ENCODE measurements at places on chromosomes 12 and 14.

GRCh38 chr14:102699416-102700110 lies 77.7 kb upstream of the TRAF3 start:
- no peak for DNase-seq

DNA sequence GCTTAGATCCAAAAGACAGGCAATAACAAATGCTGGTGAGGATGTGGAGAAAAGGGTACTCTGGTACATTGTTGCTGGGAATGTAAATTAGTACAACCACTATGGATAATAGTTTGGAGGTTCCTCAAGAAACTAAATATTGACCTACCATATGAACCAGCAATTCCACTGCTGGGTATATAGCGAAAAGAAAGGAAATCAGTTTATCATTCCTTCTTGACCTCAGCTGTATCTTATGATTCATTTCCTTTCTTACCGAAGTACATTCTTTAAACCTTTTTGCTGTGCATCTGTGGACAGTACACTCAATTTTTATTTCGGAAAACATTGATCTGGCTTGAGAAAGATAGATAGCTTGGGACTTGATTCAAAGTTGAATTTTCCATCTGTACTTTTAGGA lies 183.2 kb upstream of the LRFN5 start:
- DNase-seq: no peak

DNA sequence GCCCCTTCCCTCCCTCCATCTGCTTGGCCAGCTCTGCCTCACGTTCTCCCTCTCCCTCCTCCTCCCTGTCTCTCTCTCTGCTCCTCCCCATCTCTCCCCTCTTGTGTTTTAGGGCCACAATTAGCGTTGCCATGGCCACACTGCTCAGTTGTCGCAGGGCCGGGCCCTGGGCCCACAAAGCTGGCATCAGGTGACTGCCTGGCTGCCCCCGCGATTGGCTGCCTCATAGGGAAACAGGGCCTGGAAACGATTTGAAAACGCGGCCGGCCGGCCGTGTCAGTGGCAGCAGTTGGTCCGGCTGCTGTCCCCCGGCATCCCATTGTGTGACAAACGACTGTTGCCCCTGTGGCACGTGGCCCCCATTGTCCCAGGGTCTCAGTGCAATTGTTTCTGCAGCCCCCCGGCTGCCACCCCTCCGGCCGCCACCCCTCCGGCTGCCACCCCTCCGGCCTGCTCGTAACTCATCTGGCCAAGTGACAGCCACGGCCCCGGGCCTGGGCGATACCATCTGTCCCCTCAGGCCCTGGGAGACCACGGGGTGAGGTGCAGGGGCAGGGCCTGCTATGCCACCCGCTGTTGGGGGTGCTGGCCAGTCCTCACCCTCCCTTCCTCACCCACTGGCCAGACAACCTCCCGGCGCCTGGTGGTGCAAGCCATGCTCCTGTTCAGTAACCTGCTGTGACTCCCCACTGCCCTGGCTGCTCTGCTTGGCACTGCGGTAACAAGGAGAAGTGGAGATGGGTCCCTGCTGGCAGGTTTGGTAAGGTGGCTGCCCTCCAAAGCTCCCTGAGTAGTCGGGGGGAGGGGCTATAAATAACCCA lies 17.4 kb downstream of the FOXN4 start:
- peak; percentile 44 for DNase-seq

DNA sequence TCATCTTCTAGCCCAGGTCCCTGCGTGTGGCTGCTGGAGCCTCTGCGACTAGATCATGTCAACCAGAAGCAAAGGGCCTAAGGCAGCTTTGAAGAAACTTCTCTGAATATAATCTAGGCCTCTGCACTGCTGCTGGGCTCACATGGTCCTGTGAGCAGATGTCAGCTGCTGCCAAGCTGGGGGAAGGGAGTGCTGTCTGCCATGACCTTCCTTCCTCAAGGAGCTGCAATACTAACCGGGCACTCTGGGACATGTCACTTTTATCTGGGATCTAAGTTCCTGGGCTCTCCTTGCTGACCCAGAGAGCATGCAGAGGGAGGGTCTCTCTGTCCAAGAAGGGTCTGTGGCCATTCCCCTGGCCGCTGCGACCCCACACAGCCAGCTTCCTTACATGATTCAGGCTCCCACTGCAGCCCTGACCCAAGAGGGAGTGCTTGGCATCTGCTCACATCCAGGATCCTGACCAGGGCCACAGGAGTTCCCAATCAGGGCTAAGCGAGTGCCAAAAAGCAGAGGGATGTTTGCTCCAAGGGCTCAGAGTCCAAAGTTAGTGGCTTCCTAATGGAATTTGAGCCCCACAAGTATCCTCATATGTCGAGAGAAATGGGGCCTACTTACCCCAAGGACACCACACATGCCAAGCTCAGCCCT lies 74.0 kb downstream of the PLEKHG3 start:
- DNase-seq: no peak

GRCh38 chr14:54567639-54568561 lies 972 bp downstream of the SAMD4A start:
- DNase-seq: peak; percentile 51

DNA sequence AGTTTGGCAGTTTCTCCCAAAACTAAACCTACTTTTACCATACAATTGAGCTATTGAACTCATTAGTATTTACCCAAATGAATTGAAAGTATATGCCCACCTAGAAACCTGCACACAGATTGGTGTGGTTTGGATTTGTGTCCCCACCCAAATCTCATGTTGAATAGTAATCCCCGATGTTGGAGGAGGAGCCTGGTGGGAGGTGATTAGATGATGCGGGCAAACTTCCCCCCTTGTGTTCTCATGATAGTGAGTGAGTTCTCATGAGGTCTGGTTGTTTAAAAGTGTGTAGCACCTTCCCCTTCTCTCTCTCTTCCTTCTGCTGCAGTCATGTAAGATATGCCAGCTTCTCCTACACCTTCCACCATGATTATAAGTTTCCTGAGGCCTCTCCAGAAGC lies 4.0 kb upstream of the KRT6C start:
- no peak for DNase-seq

GRCh38 chr12:95055057-95055456 lies 18.4 kb downstream of the NR2C1 start:
- DNase-seq: no peak

DNA sequence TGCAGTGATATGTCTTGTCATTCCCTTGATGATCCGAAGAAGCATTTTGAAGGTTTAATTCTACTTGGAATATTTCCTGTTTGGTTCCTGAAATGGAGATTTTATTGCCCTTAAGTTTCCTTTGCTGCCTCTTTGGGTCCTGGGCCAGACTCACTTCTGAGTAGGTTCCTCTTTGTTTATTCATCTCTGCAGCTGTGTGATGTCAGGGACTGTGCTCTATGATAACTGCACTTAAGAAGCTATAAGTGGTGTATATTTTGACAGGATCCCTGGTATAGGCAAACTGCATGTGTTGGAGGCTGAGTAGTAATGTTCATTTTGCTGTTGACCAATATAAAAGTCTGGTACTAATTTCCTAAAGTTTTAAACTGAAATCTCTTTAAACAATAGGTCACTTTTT lies at the start of gene KLRC4:
Gene KLRC4, minus strand, starts transcription at position 366 of the 400 bp plus-strand sequence. Its CDS starts 182 bp downstream, at position 184.
- no peak for DNase-seq

DNA sequence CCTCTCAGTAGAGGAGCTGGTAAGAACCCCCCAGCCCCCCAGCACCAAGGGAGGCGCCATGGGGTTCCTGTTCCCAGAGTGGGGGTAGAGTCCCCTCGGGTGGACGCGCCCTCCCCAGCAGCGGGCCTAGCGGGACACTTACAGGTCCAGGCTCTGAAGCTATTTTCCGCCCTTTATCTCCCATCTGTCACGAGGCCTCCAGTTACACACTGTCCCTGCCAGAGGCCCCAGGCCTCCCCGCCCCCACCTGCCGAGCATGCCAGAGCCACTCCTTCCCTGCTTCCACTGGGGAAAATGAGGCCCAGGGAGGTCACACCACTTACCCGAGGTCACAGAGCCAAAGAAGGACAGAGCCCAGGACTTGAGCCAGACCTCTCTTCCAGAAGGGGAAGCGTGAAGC lies 3.1 kb downstream of the C14orf180 start:
- DNase-seq: no peak

DNA sequence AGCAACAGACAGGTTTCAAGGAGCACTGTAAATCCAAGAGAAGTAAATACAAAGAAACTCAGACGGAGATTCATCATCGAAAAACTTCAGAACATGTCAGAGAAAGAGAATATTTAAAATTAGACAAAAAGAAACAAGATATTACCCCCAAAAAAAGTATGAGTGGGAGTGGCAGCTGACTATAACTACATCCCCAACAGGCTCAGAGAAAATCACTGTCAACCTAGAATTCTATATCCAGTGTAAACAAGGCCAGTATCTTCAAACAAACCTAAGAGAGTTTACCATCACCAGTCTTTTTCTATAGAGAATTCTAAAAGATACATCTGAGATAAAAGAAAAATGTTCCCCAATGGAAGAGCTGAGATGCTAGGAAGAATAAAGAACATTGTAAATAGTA lies 39.6 kb downstream of the CRY1 start:
- no peak for DNase-seq

DNA sequence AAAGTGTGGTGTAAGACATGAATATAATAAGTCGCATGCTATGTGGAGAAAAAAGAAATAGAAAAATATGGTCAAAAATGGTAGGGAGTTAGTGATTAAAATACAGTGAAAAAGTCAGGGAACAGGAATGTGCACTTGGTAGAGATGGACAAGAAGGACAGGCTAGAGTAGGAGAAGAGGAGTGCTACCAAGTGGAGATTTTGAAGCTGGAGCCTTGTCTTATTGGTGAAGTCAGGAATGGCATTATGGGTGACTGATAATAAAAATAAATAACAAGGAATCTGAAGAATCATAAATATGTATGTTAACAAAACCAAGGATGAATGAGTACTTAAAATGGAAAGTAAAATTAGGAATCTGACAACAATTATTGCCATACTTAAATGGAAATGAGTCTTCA lies 204.8 kb downstream of the PRKD1 start:
- DNase-seq: no peak

- no peak for DNase-seq
Measured at GRCh38 chr14:66088656-66089055, 397.5 kb upstream of the CCDC196 start.

GRCh38 chr12:108800591-108800990 lies 56.8 kb downstream of the SSH1 start:
- DNase-seq: no peak

DNA sequence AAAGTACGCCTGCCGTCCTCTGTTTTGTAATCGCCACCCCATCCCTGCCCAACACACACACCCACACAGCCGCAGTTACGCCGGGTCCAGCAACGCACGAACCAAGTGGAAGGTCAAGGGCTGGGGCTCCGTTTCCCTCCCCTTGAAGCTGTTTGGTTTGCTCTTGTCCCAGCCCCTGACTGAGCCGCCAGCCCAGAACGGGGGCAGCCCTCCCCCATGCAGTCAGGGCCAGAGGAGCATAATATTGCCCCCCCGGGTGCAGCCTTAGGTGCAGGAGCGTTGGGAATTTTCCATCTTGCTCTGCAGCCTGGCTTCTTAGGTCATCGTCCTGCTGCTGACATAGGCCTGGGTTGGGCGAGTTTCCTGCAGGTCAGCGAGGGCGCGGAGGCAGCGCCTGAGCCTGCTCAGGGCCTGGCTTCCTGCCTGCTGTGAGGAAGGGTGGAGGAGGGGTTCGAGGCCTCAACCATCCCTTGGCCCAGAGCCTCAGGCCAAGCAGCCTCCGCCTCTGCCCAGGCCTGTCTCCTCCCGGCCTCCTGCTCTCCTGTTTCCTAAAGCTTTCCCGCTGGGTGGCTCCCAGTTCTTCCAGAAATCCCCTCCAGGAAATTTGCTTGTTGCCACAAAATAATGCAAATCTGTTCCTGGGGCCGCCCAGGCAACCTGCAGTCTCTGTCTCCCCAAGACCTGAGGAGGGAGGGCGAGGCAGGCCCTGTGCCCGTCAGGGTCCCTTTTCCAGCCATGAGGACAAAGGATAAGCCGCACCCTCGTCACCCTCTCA lies 44.5 kb downstream of the PSMA6 start:
- DNase-seq: no peak

DNA sequence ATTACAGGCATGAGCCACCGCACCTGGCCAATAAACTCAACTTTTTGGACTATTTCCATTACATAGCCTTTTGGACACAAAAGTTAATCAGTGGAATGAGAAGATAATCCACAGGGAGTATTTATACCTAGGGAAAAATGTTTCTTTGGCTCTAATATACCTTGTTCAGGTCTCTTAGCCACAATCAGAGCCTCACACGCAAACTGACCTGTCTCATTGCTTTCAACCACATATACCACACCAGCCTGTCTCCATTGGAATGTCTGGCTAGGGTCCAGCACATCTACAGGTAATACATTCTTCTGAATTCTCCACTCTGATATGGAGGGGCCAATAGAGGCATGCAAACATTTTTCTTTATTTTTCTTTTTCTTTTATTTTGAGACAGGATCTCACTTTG lies 3.8 kb upstream of the RBMS2 start:
- no peak for DNase-seq

DNA sequence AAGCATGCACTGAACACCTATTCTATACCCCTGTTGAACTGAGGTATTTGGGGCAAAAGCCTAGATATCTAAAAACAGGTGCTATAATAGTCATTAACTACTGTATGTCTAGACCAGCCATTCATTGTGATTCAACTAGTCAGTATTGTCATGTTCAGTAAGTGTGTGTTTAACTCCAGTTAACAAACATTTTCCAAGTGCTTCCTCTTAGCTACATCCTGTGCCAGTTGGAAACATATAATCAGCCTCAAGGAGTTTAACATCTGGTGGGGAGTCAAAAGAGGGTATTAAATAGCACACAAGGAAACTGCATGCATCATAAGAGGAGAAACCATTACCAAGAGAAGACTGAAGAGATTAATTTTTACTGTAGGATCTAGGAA lies 20.4 kb downstream of the TMTC1 start:
- DNase-seq: no peak

DNA sequence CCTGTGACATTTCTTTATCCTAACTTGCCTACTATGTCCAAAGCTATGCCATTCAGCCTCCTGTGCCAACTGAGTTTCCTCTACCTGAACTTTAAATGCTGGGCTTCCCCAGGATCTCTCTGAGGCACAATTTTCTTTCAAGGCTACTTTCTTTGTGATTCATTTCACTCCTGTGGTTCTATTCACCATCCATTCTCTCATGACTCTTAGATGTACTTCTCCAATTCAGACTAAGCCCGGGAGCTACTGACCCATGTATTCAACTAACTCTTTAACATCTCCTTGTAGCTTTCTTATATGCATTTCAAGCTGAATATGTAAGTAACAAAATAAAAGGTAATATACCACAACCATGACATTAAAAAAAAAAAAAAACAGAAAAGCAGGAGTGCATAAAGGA lies 738.9 kb upstream of the USP15 start:
- no peak for DNase-seq

DNA sequence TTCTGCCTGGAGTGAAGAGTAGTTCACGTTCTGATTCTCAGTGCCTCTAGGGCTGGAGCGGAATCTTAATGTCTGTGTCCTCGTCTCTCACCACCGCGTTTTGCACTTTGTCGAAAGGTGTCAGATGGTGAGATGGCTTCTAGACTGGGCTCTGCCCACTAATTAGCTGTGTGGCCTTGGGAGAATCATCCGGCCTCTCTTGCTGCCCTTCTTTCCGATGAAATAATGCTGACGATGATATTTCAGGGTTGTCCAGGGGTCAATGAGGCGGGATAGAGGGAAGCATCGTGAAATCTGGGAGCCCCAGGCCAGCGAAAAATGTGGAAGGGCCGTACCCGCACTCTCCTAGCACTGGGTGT lies 811 bp upstream of the GALNT16 start:
- DNase-seq: no peak

GRCh38 chr12:3540387-3540990 lies 49.5 kb downstream of the PRMT8 start:
- DNase-seq: no peak

Measured in mesothelial cell of epicardium (in vitro differentiated cells).